T-cell (primary cell): ENCODE measurements at places on chromosomes 5 and 9.

DNA sequence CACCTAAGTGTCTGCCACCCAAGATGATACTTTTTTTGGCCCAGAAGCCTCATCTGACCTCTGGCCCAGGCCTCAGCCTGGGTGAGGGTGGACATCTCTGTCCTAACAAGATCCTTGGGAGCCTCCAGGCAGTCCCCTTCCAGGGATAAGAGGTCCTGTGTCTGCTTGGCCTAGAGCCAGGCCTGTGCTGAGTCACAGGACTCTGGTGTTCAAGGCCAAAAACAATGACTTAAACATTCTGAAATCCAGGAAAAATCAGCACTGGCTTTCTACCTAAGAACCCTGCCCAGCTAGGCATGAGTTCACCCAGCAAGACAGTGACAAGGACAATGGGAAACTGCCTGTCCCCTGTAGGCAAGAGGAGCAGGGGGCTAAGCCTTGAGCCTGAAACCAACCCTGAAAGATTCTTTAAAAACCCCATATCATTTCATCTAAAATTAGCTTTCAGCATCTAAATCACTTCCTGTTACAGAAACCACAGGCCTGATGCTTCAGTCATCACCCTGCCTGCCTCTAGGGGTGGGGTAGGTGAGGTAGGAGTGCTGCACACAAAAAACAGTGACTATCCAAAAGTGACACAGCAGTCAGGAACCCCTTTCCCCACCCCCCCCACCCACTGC is 29.9 kb downstream of the CSF2 start:
- H3K27me3 ChIP-seq = no peaks in the 10 kb centered on the region
- H3K4me3 ChIP-seq = no peak overlapping the region
- peak; percentile 61 for DNase-seq
- peak overlapping the region; percentile 93 for H3K27ac ChIP-seq
- no peaks in the 10 kb centered on the region for H3K36me3 ChIP-seq
- peaks cover 66% of the 10 kb centered on the region for H3K4me1 ChIP-seq

- H3K36me3 ChIP-seq = no peaks in the 10 kb centered on the region
- no peaks in the 10 kb centered on the region for H3K27me3 ChIP-seq
- H3K27ac ChIP-seq = no peak overlapping the region
Measured at GRCh38 chr9:128288273-128289004, 12.4 kb downstream of the SWI5 start.

DNA sequence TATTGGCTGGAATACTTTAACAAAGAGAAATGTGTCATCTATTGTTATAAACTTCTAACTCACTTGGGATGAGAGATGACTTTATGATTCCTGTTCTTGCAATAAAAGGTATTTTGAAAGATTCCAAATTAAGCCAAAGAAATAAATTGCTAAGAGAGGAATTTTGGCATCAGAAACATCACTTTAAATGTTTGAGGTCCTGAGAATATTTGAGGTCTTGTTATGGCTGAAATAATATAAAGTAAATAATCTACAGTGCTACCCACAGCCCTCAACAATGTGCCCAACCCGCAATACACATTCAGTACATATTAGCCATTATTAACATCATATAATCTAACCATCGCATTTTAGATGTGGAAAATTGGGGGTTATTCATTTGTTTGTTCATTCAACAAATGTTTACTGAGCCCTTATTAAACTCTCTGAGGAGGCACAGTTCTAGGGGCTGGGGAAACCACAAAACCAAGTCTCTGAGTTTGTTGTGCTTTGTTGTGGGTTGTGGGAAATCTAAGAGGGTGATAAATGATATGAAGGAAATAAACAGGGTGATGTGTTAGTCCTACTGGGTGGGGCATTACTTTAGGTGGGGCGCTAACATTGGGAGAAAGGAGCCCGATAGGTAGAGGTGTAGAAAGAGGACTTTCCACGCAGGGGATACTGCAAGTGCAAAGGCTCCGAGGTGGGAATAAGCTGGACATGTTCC is 135.2 kb upstream of the CLINT1 start:
- H3K4me1 ChIP-seq = peaks cover 23% of the 10 kb centered on the region
- no peak overlapping the region for H3K27ac ChIP-seq
- no peaks in the 10 kb centered on the region for H3K36me3 ChIP-seq
- H3K4me3 ChIP-seq = peak overlapping the region; percentile 25
- H3K27me3 ChIP-seq = peaks cover 2% of the 10 kb centered on the region

DNA sequence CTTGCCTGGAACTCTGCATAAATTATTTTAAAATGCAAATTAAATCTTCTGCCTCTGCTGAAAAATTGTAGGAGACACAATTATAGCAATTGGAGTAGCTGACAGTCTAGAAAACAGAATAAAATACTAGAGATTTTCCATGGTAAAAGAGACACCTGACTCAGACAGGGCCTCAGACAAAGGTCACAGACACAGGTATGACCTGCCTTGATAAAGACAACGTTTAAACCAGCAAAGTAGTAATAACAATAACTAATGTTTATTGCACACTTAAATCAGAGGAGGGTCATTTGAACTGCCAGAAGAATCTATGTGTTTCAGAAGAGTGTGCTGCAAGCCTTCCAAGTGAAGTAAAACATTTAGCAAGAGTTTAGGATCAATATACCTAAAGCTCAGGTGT is 3.9 kb downstream of the SOWAHA start:
- H3K27me3 ChIP-seq = peaks cover 34% of the 10 kb centered on the region
- DNase-seq = no peak
- no peaks in the 10 kb centered on the region for H3K36me3 ChIP-seq
- no peak overlapping the region for H3K27ac ChIP-seq

GRCh38 chr5:73946919-73947602 is 321.1 kb downstream of the ARHGEF28 start:
- H3K27ac ChIP-seq = no peak overlapping the region
- no peak for DNase-seq
- no peaks in the 10 kb centered on the region for H3K36me3 ChIP-seq
- H3K4me1 ChIP-seq = no peaks in the 10 kb centered on the region
- H3K4me3 ChIP-seq = no peak overlapping the region
- no peaks in the 10 kb centered on the region for H3K27me3 ChIP-seq

DNA sequence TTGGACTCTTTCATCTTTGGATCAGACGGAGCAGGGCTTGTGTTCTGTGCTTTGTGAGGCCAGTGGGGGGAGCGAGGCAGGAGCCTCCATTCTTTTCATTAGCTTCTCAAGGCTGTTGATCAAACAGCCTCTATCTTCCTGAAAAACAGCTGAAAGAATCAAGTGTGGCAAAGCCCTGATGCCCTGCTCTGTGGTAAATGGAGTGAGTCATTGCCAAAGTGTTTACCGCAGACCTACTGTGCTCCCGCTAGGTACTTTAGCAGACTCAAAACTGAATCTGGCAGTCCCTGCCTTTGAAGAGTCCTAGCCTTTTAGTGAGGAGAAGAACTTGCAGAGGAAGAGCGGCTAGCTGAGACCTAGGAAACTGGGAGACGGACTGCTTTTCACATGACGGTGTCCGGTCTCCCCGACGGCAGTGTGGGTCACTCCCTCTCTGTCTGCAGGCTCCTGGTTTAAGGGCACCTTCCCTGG is 3.3 kb downstream of the ANKRD33B start:
- no peaks in the 10 kb centered on the region for H3K27me3 ChIP-seq
- H3K4me3 ChIP-seq = no peak overlapping the region
- no peaks in the 10 kb centered on the region for H3K36me3 ChIP-seq
- DNase-seq = no peak
- no peak overlapping the region for H3K27ac ChIP-seq

DNA sequence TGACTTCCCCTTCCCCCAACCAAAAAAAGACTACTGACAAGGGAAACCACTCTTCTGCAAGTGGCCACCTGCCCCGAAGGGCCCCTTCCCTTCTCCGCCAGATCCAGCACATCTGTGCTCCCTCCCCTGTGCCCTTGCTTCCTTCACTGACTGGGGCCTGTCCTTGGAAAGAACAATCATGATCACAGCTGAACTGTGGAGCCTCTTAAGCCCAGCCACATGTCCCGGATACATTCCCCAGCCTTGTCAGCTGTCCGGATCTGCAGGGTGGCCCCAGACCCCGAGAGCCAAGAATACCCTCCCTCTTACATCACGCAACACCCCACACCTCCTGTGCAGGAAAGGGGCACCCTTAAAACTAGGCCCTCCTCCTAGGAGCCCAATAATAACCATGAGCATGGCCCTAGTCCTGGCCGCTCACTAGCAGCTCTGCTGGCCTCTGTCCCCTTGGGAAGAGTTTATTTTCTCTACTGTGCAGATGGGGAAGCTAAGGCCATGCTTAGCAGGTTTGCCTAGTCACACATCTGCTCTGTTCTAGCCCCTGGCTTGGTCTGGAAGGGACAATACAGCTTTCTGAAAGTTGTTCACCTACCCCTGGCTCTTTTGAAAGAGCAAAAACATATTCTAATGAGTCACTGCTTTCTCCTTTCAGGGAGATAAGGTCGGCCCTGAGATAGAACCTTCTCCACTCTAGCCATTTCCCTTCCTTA is 3.8 kb downstream of the SPRY4 start:
- H3K27me3 ChIP-seq = peaks cover 56% of the 10 kb centered on the region
- no peaks in the 10 kb centered on the region for H3K36me3 ChIP-seq
- H3K4me1 ChIP-seq = peaks cover 38% of the 10 kb centered on the region
- H3K27ac ChIP-seq = no peak overlapping the region

- DNase-seq = peak; percentile 78
- H3K27ac ChIP-seq = peak overlapping the region; percentile 49
- H3K4me3 ChIP-seq = no peak overlapping the region
- H3K36me3 ChIP-seq = no peaks in the 10 kb centered on the region
- peaks cover 47% of the 10 kb centered on the region for H3K4me1 ChIP-seq
Measured at GRCh38 chr5:157603333-157604190, 28.0 kb upstream of the ADAM19 start.

- H3K4me1 ChIP-seq = no peaks in the 10 kb centered on the region
- no peak for DNase-seq
- no peaks in the 10 kb centered on the region for H3K36me3 ChIP-seq
- H3K27ac ChIP-seq = no peak overlapping the region
Measured at GRCh38 chr5:63963080-63963735, 963 bp upstream of the HTR1A start.

DNA sequence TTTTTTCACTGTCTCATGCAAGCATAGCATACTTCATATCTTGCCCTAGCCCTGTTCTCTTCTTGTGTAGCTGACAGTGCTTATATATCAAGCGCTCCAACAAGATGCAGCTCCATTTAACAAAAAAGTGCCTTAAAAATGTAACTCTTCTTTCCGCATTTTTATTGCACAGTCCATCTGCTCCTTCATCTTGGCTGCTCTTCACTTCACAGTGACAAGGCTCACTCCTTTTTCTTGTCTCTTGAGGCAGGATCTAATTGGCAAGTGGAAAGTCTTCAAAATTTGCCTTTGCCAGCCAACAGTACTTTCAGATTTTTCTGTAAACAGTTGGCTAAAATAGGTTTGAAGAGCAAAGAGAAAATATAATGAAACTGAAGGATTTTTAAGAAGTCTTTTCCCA is 161.8 kb downstream of the PBX3 start:
- H3K36me3 ChIP-seq = no peaks in the 10 kb centered on the region
- H3K4me1 ChIP-seq = no peaks in the 10 kb centered on the region
- no peak overlapping the region for H3K27ac ChIP-seq

DNA sequence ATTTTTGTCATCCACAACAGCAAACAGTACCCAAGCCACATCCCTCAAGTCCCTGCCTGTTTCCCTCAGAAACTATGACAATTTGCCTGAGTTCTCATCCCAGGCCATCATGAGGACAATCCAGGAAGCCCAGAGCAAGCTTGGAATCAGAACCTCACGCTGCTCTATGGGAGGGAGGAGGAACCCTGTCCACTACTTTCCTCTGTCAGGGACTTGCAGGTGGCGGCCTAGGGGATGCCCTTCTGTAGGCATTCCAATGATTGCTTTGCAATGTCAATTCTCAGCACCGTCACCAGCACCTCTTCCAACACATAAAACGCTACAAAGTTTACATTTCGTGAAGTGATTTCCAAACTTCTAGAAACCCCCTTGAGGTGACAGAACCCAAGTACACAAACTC is 170.4 kb upstream of the FSTL4 start:
- H3K4me3 ChIP-seq = no peak overlapping the region
- H3K36me3 ChIP-seq = no peaks in the 10 kb centered on the region
- no peaks in the 10 kb centered on the region for H3K4me1 ChIP-seq

GRCh38 chr5:95884017-95884325 is 61.4 kb upstream of the GLRX start:
- peaks cover 4% of the 10 kb centered on the region for H3K27me3 ChIP-seq
- DNase-seq = no peak
- no peak overlapping the region for H3K27ac ChIP-seq
- H3K4me3 ChIP-seq = no peak overlapping the region
- no peaks in the 10 kb centered on the region for H3K4me1 ChIP-seq
- H3K36me3 ChIP-seq = no peaks in the 10 kb centered on the region
